ENCODE measurements at places on chromosomes 2 and 18.
A peak's percentile ranks its signal among the peaks of the same experiment; 100 is the strongest.

GRCh38 chr2:61328707-61329251, 142.1 kb downstream of the USP34 start:
- DNase-seq, result peak; percentile 25

DNA sequence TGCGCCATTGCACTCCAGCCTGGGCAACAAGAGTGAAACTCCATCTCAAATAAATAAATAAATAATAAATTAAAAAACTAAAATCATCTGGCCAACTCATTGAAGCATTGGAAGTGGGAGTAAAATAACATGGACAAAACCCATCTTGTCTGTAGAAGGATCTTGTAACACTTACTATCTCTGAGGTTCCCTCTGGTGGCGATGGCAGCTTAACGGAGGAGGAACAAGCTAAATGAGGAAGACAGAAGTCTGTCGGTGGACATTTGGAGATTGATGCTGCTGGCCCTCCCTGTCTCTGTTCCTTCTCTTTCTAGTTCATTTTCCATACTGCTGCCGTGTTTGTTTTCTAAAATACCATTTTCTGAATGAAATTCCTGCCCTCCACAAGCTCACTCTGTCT, 43.4 kb downstream of the ZCCHC2 start:
- no peak for DNase-seq

DNA sequence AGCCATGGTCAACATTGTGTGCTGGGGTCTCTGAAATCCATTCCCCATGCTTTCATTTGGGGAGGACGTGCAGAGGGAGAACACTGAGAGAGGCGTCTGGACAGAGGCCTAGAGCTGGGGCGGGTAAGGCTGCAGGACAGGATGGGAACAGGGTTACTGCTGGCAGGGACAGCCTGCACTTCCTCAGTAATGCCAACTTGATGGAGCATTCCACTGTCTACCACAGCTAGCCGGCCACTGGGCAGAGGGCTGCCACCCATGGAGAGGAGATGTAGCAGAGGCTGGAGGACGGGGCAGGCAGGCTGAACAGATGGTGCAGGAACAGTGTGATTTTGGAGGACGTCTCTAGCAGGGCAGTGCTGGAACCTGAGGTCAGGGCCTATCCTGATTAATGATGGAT, 29.3 kb downstream of the MRPL33 start:
- DNase-seq, result no peak

GRCh38 chr2:70902067-70902442, 33.6 kb upstream of the ATP6V1B1 start:
- DNase-seq, result no peak

DNA sequence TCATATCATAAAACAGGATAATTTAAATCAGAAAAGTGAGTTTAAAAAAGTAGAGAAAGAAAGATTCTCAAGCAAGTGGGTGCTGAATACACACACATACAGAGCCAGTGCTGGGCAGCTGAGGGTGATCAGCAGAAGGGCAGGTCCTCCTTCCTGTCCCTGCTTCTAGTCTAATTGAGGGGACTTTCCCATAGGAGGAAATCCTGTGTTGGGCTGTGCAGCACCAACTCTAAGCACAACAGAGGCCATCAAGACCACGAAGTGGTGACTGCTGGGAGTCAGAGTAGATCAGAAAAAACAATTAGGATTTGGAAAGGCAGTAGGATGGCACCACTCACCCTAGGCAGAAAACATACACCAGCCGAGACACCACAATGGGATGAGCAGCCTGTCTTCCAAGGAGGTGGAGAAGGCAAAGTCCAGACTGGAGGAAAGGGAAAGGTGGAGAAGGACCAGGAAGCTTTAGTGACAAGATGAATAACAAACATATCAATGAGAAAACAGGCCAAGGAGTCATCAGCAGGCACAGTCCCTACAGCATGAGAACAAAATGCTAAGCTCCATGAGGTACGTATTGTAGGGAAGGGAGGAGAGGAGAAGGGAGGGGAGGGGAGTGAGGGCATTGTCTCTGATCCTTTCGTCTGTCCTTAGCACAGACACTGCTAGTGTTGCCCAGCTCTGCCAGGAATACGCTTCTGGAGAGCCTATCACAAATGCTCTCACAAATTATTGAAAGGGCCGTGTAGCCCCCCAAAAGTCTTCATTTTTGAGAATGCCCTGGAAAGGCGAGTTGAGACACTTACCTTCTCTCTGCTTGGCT, 16.7 kb upstream of the MSGN1 start:
- DNase-seq, result no peak

DNA sequence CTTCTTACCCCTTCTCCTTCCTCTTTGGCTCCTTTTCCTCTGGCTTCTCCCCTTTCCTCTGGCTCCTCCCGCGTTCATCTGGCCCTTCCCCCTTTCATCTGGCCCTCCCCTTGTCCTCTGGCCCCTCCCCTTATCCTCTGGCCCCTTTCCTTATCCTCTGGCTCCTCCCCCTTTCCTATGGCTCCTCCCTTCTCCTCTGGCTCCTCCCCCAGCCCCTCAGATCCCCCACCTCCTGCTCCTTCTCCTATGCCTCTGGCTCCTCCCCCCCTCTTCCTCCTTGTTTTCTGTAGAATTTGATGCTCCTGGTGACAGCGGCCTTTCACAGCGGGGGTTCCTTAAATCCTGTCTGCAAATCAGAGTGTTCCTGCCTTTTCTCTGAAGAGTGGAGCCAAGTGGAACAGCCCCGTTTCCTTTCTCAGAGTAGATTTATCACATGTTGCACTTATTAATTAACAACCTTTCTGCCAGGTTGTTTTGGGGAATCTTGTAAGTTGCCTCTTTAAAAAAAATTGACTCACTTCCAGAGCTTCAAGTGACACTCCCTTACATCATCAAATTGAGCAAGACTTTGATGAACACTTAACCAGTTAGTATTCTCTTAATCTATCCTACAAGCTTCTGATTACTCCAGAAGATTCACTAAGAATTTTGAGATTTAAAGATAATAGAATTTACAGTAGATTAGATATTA, 27.9 kb downstream of the FABP1 start:
- DNase-seq, result peak; percentile 4

DNA sequence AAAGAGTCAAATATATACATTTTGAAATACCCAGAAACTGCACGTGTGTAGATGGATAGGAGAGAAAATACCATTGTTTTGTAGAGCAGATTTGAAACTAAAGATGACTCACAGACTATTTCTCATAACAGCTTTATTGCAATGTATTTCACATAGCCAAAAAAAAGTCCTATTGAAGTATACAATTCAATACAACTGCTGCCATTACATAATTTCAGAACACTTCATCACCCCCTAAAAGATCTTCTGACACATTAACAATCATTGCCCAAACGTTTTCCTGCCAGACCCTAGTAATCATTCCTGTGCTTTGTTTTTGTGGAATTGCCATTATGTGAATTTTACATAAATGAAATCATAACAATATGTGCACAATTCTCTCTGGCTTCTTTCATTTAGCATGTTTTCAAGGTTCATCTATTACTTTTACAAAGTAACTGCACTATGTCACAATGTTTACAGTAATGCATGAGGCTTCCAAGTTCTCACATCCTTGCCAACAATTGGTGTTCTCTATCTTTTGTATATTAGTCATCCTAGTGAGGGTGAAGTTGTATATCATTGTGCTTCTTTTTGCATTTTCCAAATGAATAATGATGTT, 378.6 kb upstream of the CWC22 start:
- peak; percentile 81 for DNase-seq

DNA sequence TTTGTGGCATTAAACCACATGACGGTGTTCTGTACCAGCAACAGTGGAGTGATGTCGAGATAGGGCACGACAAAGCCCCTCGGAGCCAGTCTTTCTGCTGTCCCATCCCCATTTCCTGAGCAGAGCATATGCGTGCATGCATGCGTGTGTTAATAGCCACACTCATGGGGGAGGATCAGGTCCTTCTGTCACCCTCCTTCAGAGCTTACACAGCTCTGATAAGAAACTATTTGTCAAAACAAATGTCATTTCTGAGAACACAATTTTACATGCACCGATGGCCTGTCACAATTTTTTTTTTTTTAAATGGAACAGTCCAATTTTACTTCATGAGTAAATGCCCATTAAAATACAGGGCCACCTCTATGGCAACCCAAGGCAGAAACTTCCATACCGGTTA, 95.9 kb upstream of the ZBTB14 start:
- DNase-seq, result no peak

DNA sequence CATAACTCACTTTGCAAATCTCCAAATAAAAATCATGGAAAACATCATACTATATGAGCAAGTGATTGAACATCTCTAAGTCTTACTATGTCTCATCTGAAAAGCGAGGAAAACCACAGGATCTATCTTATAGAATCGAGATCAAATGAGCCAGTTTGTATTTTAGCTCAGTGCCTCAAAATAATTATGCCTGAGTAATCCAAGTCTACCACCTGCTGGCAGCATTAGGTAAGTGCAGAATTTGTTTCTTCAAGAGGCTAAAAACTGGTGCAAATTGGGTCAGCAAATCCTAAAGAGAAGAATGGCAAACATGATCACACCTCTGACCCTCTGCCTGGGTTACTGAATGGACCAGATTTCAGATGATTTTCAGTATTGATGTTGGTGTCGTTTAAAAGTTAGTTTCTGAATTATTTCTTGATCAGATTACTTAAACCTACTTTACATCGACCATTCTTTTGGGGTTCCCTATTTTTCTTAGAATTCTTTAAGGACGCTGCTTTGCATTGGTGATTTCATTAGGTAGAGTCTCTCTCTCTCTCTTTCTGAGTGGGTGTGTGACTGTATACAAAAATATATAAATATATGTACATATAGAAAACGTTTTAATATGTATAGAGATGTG, 12.7 kb upstream of the FHOD3 start:
- no peak for DNase-seq

DNA sequence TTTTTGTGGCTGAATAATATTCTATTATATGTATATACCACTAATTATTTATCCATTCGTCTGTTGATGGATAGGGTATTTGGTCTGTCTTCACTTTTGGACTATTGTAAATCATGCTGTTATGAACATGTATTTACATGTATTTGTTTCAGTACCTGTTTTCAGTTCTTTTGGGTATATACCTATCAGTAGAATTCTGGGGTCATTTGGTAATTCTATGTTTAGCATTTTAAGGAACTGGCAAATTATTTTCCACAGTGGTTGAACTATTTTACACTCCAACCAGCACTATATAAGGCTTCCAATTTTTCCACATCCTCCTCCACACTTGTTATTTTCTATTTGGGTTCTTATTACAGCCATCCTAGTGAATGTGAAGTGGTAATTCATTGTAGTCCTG, 12.4 kb upstream of the TANK start:
- DNase-seq, result no peak

Data from skeletal muscle cell (primary cell).